ENCODE measurements at places on chromosomes 13 and 19.

DNA sequence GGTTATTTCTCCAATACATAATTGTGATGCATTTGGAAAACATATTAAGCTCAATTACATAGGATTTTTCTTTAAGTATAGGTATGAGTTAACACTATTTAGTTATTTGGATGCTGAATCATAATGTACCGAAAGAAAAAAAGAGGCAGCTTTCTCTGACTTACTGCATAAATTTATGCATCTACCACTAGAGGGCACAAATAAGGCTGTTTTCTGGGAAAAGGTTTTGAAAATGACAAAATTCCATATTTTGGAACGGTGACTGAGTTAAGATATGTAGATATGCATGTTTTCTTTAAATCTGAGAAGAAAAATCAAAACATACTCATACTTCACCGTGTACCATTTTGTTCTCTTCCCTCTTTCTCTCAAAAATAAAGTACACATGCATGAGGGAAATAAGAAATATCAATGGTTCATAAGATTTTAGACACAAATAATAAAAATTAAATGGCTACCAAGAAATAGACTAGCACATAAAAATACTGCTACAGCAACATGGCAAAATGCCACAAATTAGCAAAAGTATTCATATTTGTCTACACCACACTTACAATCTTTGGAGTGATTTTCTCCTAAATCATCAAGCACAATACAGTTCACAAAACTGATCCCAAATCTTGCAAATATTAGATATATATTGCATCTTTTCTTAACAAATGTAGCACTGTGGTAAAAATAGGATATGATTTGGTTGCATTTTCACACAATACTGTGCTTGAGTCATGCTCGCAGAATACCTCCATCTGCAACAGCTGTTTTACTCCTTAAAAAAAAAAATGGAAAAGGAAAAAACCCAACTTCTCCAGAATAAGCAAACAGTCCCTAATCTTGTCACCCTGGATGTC, 260.0 kb downstream of the FGF14 start:
- no peak for DNase-seq

DNA sequence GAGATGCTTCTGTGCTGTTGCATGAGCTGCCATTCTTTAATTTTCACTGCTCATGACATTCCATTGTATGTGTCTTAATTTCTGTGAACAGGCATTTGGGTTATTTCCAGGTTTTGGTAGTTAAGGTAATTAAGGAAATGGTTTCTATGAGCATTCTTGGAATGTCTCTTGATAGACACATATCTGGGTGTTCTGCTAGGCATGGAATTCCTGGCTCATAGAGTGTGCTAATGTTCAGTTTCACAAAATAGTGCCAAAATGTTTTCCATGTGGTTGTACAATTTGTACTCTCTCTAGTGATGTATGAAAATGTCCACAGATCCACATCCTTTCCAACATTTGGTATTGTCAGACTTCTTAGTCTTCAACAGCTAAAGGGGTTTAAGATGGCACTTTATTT, 680.9 kb upstream of the SGCG start:
- no peak for DNase-seq

- DNase-seq = no peak
Observed at GRCh38 chr19:40800339-40800996, 1.5 kb downstream of the EGLN2 start.

- DNase-seq = no peak
Observed at GRCh38 chr13:51874651-51875050, 12.9 kb downstream of the CCDC70 start.

DNA sequence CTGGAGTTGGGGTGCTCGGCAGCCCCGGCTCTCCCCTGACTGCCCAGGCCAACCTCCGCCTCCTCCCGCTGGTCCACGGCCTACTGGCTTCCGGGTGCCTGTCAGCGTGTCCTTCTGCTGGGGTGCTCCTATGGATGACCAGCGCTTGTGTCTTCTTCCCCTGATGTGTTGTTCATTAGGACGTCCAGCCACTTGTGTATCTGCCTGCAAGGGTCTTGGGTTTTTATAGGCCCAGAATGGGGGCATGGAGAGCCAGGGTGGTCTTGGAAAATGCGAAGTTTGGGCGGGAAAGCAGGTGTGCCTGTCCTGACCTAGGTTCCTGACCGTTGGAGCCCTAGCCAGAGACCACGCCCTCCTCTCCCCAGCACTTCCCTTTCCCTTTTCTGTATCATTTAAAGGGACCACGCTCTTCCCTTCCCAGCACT, 139.8 kb downstream of the SLITRK5 start:
- DNase-seq = no peak
